ENCODE measurements at places on chromosomes 3 and 15. TPM values are rescaled to one million over a fixed set of nuclear protein-coding genes. Genes with fewer than 3 reads are reported as not detected.

DNA sequence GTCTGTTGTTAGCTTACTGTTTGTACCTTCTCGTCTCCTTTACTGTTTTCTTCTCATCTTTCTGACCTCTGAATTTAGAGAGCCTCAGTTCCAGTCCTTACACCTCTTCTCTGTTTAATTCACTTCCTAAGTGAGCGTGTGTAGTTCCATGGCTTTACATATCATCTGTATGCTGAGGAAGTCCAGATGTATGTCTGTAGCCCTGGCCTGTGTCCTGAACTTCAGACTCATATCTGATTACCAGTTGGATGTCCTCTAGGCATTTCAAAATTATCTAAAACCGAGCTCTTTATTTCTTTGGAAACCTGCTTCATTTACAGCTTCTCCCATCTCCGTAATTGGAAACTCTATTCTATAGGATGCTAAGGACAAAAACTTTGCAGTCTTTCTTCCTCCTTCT is 75.8 kb downstream of the MAP2K5 start:
- no peaks in the 10 kb centered on the region for H3K4me1 ChIP-seq
- H3K4me3 ChIP-seq, result no peak overlapping the region
- no peaks in the 10 kb centered on the region for H3K36me3 ChIP-seq
- no peaks in the 10 kb centered on the region for H3K27me3 ChIP-seq
- DNase-seq, result no peak
- no peak overlapping the region for H3K27ac ChIP-seq

DNA sequence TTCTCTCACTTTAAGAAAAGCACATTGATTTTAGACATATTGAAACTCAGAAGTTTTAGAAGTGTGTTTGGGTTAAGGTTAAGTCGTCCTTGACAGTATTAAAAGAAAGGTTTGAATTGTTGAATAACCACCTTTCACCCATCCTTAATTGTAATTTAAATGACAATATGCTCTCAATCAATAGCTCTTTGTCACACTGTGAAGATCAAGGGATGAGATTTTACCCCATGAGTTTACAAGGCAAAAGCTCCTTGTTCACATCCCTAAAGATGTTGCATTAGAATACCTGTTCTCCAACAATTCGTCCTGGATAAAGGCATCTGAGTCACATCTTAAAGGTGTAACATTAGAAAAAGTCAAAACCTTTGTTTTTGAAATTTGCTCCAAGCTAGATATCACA is 220.4 kb upstream of the MDFIC2 start:
- no peaks in the 10 kb centered on the region for H3K4me1 ChIP-seq
- no peak overlapping the region for H3K4me3 ChIP-seq
- no peak for DNase-seq
- no peak overlapping the region for H3K27ac ChIP-seq
- H3K36me3 ChIP-seq, result no peaks in the 10 kb centered on the region
- no peaks in the 10 kb centered on the region for H3K27me3 ChIP-seq

DNA sequence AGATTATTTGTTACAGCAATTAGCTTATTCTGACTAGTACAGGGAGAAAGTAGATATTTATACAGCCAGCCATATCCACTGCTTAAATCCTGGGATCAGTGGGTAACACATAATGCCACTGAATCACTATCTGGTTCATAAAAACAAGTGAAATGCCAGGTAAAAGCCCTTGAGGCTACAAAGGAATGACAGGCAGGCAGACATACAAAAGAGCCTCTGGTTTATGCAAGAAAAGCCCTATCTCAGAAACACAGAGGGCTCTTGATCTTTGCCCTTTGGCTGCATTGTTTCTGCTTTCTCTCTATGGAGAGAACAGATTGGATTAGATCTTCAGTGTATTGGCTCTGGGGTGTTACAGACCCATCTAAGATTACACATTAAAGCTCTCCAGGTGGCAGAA is 115.4 kb upstream of the GADL1 start:
- no peaks in the 10 kb centered on the region for H3K4me1 ChIP-seq
- no peaks in the 10 kb centered on the region for H3K36me3 ChIP-seq
- H3K4me3 ChIP-seq, result no peak overlapping the region
- DNase-seq, result no peak

DNA sequence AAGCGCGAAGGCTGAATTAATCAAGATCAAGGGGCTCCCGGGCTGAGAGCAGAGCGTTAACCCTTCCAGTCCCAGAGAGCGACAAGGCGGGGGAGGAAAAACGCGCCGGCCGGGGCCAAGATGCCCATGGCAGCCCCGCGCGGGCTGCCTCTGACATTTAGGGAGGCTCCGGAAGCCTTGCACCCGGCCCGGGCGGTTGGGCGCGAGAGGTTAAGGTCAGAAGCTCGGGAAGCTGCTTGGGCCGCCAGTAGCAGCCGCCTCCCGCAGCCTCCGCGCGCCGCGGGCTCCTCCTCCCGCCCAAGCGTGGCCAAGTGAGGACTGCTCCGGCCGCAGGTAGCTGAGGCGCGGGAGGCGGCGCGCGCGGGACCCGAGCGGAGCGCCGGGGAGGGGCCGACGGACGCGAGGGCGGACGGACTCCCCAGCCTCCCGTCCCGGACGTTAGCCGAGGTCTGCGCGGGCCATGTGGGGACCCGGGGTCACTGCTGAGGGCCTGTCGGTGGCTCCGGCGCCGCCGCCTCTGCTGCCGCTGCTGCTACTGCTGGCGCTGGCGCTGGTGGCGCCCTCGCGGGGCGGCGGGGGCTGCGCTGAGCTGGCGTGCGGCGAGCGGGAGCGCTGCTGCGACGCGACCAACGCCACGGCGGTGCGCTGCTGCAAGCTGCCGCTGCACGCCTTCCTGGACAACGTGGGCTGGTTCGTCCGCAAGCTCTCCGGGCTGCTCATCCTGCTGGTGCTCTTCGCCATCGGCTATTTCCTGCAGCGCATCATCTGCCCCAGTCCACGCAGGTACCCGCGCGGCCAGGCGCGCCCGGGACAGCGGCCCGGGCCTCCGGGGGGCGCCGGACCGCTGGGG is at the start of gene C3orf80:
Gene C3orf80 (plus strand): TSS at position 247 of the 850 bp plus-strand sequence. CDS start 214 bp downstream, at position 461.
- H3K27ac ChIP-seq, result no peak within 1 kb of the TSS
- DNase-seq, result no peak
- no peak within 1 kb of the TSS for H3K4me3 ChIP-seq
- H3K4me1 ChIP-seq, result peaks cover 18% of the 10 kb centered on the region
- H3K36me3 ChIP-seq, result no peaks in the 10 kb centered on the region

- H3K4me1 ChIP-seq, result peaks cover 25% of the 10 kb centered on the region
- no peaks in the 10 kb centered on the region for H3K36me3 ChIP-seq
- no peaks in the 10 kb centered on the region for H3K27me3 ChIP-seq
- no peak for DNase-seq
- peak overlapping the region; percentile 88 for H3K27ac ChIP-seq
Measured at GRCh38 chr3:51500632-51501131, 867 bp upstream of the DCAF1 start.

- H3K4me1 ChIP-seq, result no peaks in the 10 kb centered on the region
- H3K4me3 ChIP-seq, result no peak overlapping the region
- no peak overlapping the region for H3K27ac ChIP-seq
- no peaks in the 10 kb centered on the region for H3K27me3 ChIP-seq
Measured at GRCh38 chr3:127831723-127832172, 9.4 kb upstream of the MGLL start.

DNA sequence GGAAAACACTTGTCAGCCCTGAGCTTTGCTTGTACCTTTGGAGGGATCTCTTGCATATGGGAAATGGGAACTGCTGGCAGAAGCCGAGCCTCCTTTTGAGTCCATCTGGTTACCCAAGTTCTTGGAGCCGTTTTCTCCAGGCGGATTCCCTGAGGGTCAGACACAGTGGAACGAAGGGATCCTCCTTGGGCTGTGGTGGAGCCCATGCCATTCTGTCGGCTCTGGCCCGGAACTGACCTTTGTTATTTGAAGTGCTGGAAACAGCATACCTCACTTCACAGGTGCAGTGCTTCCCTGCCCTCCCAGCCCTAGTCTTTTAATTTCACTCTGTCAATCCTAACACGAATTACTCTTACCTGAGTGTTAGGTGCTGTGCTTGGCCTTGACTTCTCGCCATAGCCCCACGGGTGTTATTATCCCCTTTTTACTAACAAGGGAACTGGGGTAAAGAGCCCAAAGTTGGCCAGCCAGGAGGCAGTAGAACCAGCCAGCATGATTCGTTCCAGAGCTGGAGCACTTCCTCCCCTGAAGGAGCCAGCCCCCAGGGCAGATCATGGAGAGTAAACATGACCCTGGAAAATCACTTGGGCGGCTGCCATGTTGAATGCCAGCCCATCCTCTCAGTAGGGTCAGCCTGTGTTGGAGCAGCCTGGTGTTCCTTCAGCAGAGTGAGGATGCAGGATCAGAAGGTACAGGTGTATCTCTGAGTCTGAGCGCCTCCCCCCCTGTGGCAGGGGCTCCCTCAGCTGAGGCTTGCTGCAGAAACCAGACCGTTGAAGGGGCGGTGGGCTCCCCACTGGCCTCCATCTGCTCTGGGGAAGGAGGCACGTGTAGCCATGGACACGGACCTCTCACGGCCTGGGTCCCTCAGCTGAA is 143.2 kb downstream of the DNAJB8 start:
- H3K4me3 ChIP-seq, result no peak overlapping the region
- H3K27ac ChIP-seq, result no peak overlapping the region
- DNase-seq, result no peak
- peaks cover 32% of the 10 kb centered on the region for H3K4me1 ChIP-seq
- H3K36me3 ChIP-seq, result no peaks in the 10 kb centered on the region

DNA sequence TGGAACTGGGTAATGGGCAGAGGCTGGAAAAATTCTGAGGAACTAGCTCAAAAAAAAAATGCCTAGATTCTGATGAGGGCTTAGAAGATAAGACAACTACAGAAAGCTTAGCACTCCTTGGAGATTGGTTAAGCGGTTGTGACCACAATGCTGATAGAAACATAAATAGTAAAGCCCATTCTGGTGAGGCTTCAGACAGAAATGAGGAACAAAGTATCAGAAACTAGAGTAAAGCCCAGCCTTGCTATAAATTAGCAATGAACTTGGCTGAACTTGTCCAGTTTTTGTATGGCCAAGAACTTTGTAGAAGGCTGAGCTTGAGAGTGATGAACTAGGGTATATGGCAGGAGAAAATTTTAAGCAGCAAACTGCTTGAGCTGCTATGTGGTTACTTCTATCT is 25.4 kb downstream of the GOLGB1 start:
- no peaks in the 10 kb centered on the region for H3K27me3 ChIP-seq
- peaks cover 53% of the 10 kb centered on the region for H3K36me3 ChIP-seq
- H3K4me3 ChIP-seq, result no peak overlapping the region
- H3K4me1 ChIP-seq, result no peaks in the 10 kb centered on the region

DNA sequence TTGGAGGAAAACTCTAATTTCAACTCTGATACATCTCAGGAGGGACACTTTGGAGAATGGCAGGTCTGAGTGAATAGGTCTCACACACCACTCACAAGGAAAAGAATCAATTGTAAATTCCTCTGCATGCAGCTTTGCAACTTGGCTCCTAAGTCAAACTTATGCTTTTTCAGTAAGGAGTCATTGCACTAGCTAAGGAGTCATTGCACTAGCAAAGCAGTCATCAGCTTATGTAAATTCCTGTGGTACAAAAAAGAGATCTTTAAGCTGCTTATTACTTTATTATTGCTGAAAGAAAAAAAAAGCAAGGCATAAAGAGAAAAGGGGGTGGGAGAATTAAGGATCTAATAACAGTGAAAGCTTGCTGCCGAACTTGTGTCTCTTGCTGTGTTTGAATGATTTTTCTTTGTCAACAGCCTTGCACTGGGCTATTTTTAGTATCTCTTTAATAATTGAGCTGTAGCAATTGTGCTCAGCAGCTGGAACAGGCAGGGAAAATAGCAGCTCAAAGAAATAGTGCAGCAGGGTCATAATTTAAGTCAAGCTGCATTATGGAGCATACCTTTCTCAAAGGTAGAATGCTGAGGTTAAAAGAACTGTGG is 154.3 kb upstream of the ARPP21 start:
- no peak overlapping the region for H3K27ac ChIP-seq
- no peak overlapping the region for H3K4me3 ChIP-seq
- no peaks in the 10 kb centered on the region for H3K36me3 ChIP-seq
- no peaks in the 10 kb centered on the region for H3K4me1 ChIP-seq
- DNase-seq, result no peak

DNA sequence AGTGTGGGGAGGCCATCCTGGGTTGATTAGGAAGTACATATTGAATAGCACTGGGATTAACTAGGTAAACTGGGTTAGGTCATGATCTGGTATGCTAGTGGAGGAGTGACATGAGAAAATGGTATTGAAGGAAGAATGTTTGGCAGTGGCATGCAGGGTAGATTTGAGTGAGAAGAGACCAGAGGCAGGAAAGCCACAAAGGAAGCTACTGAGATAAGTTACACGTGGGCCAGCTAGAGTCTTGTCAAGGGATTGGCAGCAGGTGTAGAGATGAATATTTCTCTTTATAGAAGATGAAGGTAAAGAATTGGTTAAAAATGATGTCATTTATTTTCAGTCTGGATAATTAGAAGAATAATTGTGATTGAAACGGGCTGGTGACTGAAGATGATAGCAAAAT is 91.0 kb upstream of the TPRG1 start:
- H3K4me1 ChIP-seq, result no peaks in the 10 kb centered on the region
- H3K4me3 ChIP-seq, result no peak overlapping the region
- no peak for DNase-seq
- no peak overlapping the region for H3K27ac ChIP-seq
- H3K27me3 ChIP-seq, result no peaks in the 10 kb centered on the region

GRCh38 chr3:12815719-12816118 is 19.2 kb downstream of the CAND2 start:
- no peak overlapping the region for H3K4me3 ChIP-seq
- H3K4me1 ChIP-seq, result peaks cover 5% of the 10 kb centered on the region
- no peak for DNase-seq
- no peaks in the 10 kb centered on the region for H3K36me3 ChIP-seq

DNA sequence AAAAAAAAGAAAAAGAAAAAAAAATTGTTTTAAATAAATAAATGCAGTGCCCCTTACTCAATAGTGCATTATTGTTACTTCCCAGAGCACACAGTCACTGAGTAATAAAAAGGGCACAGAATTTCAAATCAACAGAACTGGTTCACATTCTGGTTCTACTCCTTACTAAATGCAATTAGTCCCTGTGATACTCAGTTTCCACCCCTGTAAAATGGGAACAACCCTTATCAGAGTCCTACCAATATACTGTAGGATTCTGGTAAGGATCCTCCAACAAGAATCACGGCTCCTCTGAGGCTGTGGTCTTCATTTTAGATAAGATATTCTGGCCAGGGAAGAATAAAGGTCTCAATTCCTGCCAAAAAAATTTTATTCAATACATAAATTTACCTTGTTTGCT is 50.7 kb downstream of the ITGB5 start:
- H3K4me1 ChIP-seq, result peaks cover 34% of the 10 kb centered on the region
- no peaks in the 10 kb centered on the region for H3K36me3 ChIP-seq
- DNase-seq, result no peak
- no peak overlapping the region for H3K4me3 ChIP-seq

Gene ARGFX
- polyA plus RNA-seq, result not detected

Gene ADAMTS7
- not detected for polyA plus RNA-seq

Gene SERPINI1
- 14.7 TPM for polyA plus RNA-seq

Gene PLCB2
- 37.5 TPM for polyA plus RNA-seq

Gene ALDH1A2
- polyA plus RNA-seq, result not detected

Gene CD86
- 1.8 TPM for polyA plus RNA-seq

Gene CLSTN2
- polyA plus RNA-seq, result not detected

Gene STXBP5L
- not detected for polyA plus RNA-seq
